Psoas muscle (tissue), 8 donors: ENCODE measurements at places on chromosomes 7 and 10. TPM values are rescaled to one million over a fixed set of nuclear protein-coding genes. Genes with fewer than 3 reads are reported as not detected.

OR2A5 gene
- total RNA-seq: not detected

AKR1C2 gene
- 77.9 TPM for total RNA-seq

TMEM213 gene
- not detected for total RNA-seq

DNA sequence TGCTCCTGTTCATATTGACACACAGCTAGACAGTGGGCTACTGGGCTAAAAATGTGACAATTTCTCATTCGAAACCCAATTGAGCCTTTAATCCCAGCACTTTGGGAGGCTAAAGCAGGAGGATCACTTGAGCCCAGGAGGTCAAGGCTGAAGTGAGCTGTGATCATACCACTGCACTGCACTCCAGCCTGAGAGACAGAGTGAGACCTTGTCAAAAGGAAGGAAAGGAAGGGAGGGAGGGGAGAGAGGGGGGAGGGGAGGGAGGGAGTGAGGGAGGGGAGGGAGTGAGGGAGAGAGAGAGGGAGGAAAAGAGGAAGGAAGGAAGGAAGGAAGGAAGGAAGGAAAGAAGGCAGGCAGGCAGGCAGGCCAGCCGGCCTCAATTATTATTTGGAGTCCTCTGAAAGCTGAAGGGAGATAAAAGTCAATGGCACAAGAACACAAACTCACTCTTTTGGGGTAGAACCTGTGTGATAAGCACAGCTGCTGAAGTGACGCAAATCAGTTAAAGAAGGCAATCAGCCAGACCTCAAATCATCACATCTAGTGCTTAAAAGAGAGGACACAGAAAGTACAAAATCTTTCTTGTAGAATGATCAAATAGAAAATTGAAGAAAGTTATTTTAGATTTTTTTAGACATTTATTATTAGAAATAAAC lies 98.1 kb downstream of the CCDC71L start:
- no peaks in the 10 kb centered on the region for H3K27me3 ChIP-seq
- no peak for DNase-seq
- no peaks in the 10 kb centered on the region for H3K4me1 ChIP-seq
- H3K4me3 ChIP-seq: no peak overlapping the region

ELOVL3 gene
- not detected for total RNA-seq

- no peak for DNase-seq
- no peak overlapping the region for H3K4me3 ChIP-seq
- peak overlapping the region; percentile 54 for H3K27ac ChIP-seq
- H3K4me1 ChIP-seq: peaks cover 56% of the 10 kb centered on the region
Measured at GRCh38 chr10:101489355-101489754, 98.7 kb downstream of the POLL start.

- no peaks in the 10 kb centered on the region for H3K36me3 ChIP-seq
- H3K27ac ChIP-seq: no peak overlapping the region
- H3K27me3 ChIP-seq: no peaks in the 10 kb centered on the region
- no peak overlapping the region for H3K4me3 ChIP-seq
Measured at GRCh38 chr10:80259405-80259871, 30.0 kb downstream of the MAT1A start.

PNLIPRP3 gene
- not detected for total RNA-seq

DNA sequence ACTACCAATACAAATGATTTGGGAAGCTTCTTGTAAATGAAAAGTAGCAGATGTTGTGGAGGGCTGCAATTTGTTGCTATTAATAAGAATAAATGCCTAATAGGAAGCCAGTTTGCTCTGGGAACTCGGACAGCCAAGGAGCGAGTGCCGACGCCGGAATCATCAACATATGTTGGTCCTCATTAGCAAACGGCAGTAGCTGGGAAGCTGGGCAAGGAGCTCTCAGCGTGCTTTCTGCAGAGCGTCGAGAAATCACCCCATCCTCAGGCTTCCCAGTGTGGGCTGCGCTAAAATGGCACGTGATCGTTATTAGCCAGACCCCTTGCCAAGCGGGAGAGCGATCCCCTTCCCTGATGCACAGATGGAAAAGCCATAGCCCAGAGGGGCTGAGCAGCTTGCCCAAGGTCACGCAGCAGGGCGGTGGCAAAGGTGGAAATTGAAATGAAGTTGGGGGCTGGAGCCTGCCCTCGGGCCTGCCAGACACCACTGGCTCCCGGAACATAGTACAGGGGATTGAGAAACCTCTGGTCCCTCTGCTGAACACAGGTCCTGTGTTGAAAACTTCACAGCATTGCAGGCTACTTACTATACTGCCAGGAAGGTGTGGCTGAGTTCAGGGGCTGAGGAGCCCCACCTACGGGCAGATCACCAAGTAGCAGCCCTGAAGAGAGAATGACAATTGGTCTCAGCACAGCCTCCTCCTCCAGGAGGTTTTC lies 326.9 kb downstream of the PLXNA4 start:
- no peak for DNase-seq
- no peak overlapping the region for H3K4me3 ChIP-seq
- no peaks in the 10 kb centered on the region for H3K27me3 ChIP-seq
- no peaks in the 10 kb centered on the region for H3K36me3 ChIP-seq
- H3K4me1 ChIP-seq: peaks cover 17% of the 10 kb centered on the region

DNA sequence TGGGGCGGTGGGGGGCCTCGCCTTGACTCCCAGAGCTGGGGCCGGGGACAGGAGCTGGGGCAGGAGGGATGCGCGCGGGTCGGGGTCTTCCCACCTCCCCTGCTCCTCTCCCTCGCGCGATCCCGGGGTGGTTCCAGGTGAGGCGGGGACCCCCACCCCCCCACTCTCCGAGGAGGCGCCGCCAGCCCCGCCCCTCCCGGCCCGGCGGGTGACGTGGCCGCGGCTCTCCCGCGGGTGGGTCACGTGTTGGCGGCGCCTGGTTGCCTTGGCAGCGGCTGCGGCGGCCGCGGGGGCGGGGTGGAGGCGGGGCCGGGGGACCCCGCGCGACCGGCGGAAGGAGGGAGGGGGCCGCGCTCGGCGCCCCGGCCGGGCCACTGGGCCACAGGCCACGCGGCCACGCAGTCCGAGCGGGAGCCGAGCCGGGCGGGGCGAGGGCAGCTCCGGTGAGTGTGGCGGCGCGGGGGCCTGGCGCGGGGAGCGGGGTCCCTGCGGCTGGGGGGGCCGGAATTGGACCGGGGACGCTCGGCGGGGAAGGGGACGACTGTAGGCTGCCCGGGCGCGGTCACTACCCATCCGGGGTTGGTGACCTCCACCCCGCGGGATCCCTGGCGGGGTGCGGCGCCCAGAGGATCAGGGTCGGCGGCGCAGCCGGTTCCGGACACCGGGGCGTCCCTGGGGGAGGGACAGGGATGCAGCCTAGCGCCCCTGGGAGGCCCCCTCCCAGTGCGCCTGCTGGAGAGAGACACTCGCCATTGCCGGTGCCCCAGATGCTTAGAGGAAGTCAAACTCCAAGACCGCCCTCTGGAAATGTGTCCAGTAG lies at the start of gene ORAI2:
ORAI2 (plus strand) TSS at position 357 of the 820 bp plus-strand sequence. CDS start 5,382 bp downstream, outside the sequence.
- peak; percentile 83 for DNase-seq
- H3K4me3 ChIP-seq: peak within 1 kb of the TSS; percentile 79
- no peaks in the 10 kb centered on the region for H3K36me3 ChIP-seq
- H3K4me1 ChIP-seq: peaks cover 3% of the 10 kb centered on the region
- no peak within 1 kb of the TSS for H3K27ac ChIP-seq
- no peaks in the 10 kb centered on the region for H3K27me3 ChIP-seq

OR2A42 gene
- not detected for total RNA-seq

GRCh38 chr10:88439932-88440331 lies 143.2 kb downstream of the RNLS start:
- no peaks in the 10 kb centered on the region for H3K27me3 ChIP-seq
- H3K36me3 ChIP-seq: no peaks in the 10 kb centered on the region
- H3K4me3 ChIP-seq: no peak overlapping the region
- peaks cover 6% of the 10 kb centered on the region for H3K4me1 ChIP-seq

ATRNL1 gene
- 5.6 TPM for total RNA-seq

DNA sequence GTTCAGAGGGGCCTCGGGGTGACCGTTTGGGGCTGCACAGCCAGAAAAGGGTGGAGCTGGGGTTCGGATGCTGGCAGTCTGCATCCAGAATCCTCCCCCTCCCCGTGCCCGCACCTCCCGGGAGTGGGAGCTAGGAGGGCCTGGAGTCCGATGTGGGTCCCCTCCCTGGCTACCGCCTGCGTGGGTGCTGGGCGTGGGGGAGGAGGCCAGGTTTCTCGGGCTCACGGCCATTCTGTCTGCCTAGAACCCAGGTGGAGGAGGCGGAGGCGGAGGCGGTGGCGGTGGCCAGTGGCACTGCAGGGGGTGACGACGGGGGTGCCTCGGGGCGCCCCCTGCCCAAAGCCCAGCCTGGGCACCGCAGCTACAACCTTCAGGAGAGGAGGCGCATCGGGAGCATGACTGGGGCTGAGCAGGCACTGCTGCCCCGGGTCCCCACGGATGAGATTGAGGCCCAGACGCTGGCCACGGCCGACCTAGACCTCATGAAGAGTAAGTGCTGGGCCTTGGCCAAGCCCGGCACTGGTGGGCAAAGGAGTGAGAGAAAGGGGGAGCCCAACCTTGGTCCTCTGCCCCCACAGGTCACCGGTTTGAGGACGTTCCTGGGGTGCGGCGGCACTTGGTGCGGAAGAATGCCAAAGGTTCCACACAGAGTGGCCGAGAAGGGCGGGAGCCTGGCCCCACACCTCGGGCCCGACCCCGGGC lies 7.0 kb downstream of the SLC4A2 start:
- H3K4me3 ChIP-seq: no peak overlapping the region
- DNase-seq: no peak
- peaks cover 9% of the 10 kb centered on the region for H3K4me1 ChIP-seq
- H3K27me3 ChIP-seq: no peaks in the 10 kb centered on the region

UTF1 gene
- total RNA-seq: not detected

DNA sequence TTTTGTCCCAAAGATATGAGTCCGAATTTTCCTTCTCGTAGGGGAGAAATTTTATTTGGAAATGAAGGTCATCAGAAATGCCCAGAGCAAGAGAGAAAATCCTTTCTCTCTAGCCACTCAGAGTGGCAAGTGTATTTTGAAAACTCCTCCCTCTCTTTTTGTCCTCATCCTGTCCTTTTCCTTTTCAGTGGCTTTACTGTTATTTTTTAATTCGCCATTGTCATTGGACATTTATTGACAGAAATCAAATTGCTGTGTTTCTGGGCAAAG lies 39.6 kb downstream of the TET1 start:
- H3K36me3 ChIP-seq: no peaks in the 10 kb centered on the region
- peaks cover 26% of the 10 kb centered on the region for H3K4me1 ChIP-seq
- no peaks in the 10 kb centered on the region for H3K27me3 ChIP-seq
- peak overlapping the region; percentile 76 for H3K4me3 ChIP-seq

DNA sequence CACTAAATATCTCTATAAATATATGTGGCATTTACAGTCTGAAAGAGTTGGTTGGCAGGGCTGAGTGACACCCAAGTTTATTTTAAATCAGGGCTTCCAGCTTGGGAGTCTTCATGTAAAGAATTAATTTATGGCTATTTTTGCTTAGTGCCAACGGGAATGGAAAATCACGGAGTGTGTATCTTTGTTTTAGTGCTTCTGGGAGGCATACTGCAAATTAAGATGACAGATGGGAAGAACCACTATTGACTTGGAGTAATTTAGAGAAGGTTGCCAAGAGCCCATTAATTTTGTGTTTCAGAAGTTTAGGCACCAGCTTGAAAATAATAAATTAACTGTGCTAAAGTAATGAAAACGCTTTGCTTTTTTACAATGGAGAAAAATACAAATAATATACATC lies 135.2 kb downstream of the GPR37 start:
- no peak overlapping the region for H3K27ac ChIP-seq
- no peak for DNase-seq
- no peaks in the 10 kb centered on the region for H3K36me3 ChIP-seq
- no peaks in the 10 kb centered on the region for H3K27me3 ChIP-seq

- no peak overlapping the region for H3K27ac ChIP-seq
- no peaks in the 10 kb centered on the region for H3K27me3 ChIP-seq
- no peaks in the 10 kb centered on the region for H3K36me3 ChIP-seq
- no peak overlapping the region for H3K4me3 ChIP-seq
- H3K4me1 ChIP-seq: no peaks in the 10 kb centered on the region
Measured at GRCh38 chr10:130326954-130327353, 190.8 kb downstream of the GLRX3 start.

ANKRD22 gene
- total RNA-seq: not detected

GRCh38 chr10:49165821-49166483 lies 22.2 kb downstream of the TMEM273 start:
- DNase-seq: no peak
- no peaks in the 10 kb centered on the region for H3K4me1 ChIP-seq
- H3K27me3 ChIP-seq: no peaks in the 10 kb centered on the region

DNA sequence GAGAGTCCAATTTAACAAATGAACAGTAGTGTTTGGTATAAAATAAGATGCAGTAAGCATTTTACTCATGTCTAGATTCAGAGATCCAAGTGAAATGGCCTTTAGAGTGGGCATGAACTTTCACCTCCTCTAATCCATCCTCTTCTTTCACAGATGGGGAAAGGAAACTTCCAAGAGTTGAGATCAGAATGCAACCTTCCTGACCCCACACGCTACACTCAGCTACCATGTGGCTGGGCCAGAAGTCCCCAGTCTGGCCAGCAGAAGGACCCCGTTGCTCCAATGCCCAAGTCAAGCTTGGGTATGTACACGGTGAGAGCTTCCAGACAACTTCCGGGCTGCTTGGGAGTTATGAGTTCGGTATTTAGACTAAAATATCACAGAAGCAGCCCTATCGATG lies 228.0 kb downstream of the ELMO1 start:
- DNase-seq: no peak
- no peak overlapping the region for H3K27ac ChIP-seq
- no peaks in the 10 kb centered on the region for H3K36me3 ChIP-seq
